ENCODE measurements at places on chromosomes 1 and 21. TPM values are rescaled to one million over a fixed set of nuclear protein-coding genes. Genes with fewer than 3 reads are reported as not detected.
A peak's percentile ranks its signal among the peaks of the same experiment; 100 is the strongest.

GRCh38 chr1:235855811-235856429 lies 10.8 kb downstream of the LYST start:
- no peak for DNase-seq

- DNase-seq, result no peak
These were observed 35.2 kb downstream of the TP53BP2 start for GRCh38 chr1:223810586-223810985.

DNA sequence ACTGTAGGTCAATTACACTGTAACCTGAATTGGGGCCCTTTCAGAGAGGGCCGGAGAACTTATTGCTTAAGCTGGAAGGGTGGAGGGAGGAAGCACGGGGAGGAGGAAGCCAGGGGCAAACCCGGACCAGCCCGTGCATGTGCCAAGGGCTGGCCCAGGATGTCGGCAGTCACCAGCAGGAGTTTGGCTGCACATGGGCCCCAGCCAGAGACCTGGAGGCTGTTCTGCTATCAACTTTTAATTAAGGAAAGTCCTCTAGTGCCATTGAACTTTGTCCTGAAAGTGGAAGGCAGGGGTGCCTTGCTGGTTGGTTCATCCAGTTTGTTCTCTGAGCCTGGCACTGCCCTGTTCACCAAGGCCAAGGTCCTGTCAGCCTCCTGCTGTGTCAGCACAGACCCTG lies 200.8 kb upstream of the VAMP3 start:
- peak; percentile 7 for DNase-seq

DNA sequence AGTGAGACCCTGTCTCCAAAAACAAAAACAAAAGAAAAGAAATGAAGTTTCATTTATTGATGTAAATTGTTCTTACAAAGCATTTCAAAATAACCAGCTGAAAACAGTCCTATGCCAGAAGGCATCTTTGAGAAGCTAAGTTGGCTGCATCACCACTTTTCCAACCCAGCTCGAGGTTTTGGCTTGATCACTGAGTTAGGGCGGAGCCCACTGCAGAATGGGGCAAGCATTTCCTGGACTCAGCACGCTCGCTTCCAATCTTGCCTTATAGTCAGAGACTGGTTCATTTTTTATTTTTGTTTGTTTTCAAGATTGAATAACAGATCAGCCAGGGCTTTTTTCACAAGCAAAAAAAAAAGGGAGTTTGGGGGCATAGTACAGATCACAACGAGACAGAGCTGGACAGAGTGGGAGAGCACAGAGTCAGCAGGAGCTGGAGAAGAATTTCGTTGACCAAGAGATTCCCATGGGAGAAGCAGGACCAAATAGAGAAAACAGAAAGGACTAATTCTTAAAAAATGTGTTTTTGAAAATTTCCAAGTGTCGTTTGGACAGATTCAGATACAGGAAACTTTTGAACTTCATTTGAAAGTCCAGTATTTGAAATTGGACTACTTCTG lies 23.5 kb upstream of the COL6A1 start:
- no peak for DNase-seq

- DNase-seq, result no peak
These were observed 131.9 kb downstream of the COQ8A start for GRCh38 chr1:227071895-227072587.

DNA sequence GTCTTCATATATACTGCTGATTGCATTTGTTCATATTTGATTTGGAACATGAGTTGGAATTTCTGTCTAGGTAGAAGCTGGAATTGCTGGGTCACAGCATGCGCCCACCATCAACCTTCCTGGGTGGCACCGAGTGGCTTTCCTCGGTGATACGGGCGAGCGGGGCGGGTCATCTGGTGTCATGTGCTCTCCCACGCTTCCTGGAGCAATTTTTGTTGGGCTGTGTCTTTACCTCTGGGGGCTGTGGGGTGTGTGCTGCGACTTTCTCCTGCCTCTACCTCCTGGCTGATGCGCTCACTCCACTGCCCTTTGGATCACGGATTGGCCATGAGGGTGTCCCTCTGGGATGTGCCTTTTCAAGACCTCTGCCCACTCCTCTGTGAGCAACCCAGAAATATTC lies 108.7 kb upstream of the COL6A1 start:
- DNase-seq, result no peak

- no peak for DNase-seq
These were observed 809.3 kb downstream of the NCAM2 start for GRCh38 chr21:21807598-21807903.

- no peak for DNase-seq
These were observed 8.8 kb upstream of the SAMD11 start for GRCh38 chr1:914891-915280.

GRCh38 chr21:43590194-43590593 lies 69.1 kb downstream of the HSF2BP start:
- no peak for DNase-seq

GRCh38 chr1:25553749-25554429 lies 10.5 kb downstream of the LDLRAP1 start:
- DNase-seq, result no peak

DNA sequence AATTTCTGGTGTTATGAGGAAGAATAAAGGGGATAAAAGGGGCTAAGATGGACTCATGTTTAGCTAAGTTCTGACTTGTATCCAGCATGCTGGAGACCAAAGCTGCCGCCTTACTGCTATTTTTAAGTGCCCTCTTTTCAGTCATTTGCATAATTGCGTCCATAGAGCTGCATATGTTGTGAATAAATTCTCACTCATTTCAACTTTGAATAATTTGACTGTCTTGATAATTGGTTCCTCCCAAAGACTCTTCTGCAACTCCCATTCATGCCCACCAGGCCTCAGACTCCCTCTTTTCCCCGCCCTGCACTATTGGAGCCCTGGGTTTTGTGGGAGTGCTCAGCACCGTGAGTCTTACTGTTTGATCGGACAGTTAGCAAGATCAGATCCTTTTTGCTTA lies 45.0 kb downstream of the KIAA0040 start:
- no peak for DNase-seq

DNA sequence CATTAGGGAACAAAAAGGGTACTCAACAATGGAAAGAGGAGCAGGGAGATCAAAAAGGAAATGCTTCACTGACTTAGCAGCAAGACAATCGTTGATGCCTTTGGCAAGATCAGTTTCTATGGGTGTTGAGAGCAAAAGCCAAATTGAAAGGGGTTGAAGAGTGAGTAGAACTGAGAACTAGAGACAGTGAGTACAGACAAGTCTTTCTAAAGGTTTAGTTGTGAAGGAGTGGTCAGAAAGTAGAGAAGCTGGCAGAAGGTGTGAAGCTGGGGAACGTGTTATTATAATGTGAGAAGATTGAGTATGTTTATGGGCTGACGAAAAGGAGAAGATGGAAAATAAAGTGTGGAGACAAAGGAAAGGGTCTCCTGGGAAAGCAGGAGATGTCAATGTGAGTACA lies 221.2 kb upstream of the USP25 start:
- DNase-seq, result no peak

- DNase-seq, result no peak
These were observed 94.8 kb downstream of the ETS2 start for GRCh38 chr21:38900499-38900898.

DNA sequence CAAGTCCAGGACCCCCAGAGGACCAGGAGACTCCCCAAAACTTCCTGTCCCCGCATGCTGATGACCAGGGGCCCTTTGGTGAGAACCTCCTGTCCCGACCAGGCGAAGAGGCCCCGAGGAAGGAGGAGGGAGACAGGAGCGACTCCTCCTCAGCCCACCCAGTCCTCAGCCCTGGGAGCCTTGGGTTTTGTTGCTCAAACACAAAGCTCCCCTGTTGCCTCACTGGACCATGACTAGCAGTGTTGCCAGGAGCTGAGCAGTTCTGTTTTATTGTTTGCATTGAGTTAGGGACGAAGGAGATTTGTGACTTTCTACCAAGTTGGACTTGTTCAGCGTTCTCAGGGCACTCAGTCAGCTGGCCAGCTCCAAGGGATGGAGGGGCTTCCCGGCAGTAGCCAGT lies 10.0 kb downstream of the UMODL1 start:
- DNase-seq, result no peak

DNA sequence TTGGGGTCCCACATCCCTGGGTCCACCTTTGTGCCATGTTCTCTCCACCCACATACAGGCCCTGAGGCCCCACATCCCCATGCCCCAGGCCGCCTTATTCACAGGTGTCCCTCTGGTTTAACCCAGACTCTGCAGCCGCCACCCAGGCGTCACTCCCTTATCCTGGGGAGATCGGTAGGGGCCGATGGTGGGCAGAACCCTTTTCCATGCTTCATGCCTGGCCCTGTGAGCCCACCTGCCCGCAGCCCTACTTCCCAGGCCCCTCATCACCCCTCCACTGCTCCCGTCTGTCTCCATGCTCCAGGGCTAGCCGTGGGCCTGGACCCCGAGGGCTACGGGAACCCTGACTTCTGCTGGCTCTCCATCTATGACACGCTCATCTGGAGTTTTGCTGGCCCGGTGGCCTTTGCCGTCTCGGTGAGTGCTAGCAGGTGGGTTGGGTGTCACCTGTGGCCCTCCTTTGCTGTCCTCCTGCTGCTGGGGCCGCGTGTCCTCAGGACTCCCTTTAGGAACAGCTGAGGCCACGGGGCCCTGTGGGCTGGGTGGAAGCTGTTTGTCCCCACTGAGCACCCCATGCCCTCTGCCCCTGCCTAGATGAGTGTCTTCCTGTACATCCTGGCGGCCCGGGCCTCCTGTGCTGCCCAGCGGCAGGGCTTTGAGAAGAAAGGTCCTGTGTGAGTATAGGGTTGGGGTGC lies 12.2 kb downstream of the PSRC1 start:
- DNase-seq, result no peak

- no peak for DNase-seq
These were observed 4.1 kb downstream of the GPA33 start for GRCh38 chr1:167086033-167086432.

- no peak for DNase-seq
These were observed 1079.1 kb downstream of the ADGRL2 start for GRCh38 chr1:82879701-82880305.

- no peak for DNase-seq
These were observed 105.1 kb upstream of the TLR5 start for GRCh38 chr1:223248001-223248769.

GRCh38 chr1:165696625-165697100 lies 1.7 kb downstream of the ALDH9A1 start:
- DNase-seq, result no peak

DNA sequence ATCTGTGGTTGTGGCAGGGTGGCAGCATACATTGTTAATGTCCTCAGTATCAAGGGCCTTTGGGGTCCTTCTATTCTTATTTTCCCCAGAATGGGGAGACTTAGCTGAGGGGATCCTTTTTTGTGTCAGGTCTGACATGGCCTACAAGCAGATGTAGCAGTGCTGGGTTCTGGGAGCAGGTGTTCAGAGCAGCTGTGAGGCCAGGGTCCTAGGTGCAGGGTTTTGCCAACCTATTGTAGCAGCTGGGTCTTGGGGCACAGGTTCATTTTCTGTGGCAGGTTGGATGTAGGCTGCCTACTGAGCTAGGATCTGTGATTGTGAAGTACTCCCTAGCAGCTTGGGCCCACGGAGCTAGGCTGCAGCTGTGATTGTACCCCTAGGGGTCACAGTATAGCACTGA lies 60.1 kb downstream of the DIPK1A start:
- DNase-seq, result no peak

DNA sequence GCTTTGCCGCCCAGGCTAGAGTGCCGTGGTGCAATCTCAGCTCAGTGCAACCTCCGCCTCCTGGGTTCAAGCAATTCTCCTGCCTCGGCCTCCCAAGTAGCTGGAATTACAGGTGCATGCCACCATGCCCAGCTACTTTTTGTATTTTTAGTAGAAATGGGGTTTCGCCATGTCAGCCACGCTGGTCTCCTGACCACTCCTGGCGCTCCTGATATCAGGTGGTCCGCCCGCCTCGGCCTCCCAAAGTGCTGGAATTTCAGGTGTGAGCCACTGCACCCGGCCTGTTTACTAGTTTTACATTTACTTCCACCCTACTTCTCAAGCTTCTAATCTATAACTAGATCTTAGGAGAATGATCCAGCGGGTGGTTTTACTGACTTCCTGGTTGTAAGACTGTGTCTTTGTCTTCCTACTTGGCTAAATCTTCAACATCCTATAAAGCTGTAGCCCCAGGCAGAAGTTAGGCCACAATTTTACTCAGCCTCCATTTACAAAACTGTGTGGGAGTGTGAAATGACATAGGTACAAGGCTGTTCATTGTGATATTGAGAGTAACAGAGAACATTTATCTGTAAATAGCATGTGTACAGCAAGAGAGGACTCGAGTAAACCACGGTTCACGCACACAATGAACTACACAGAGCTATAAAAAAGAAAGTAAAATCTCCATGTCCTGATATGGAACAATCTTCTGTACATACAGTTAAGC lies 9.6 kb upstream of the POU2F1 start:
- no peak for DNase-seq

- DNase-seq, result no peak
These were observed 10.2 kb upstream of the SH2D5 start for GRCh38 chr1:20742671-20743070.

- DNase-seq, result no peak
These were observed 33.4 kb upstream of the OR2B11 start for GRCh38 chr1:247491328-247491727.

GRCh38 chr1:55262822-55263221 lies 47.7 kb upstream of the USP24 start:
- DNase-seq, result no peak

GRCh38 chr1:95201905-95202304 lies 32.1 kb upstream of the RWDD3 start:
- no peak for DNase-seq

Gene RYR2
- total RNA-seq, result 47.0 TPM

Gene PDC
- not detected for total RNA-seq

Gene HEYL
- total RNA-seq, result 9.0 TPM

Gene ITLN1
- total RNA-seq, result not detected

Gene UTP11
- 34.6 TPM for total RNA-seq
